SK-N-DZ (cell line): ENCODE measurements at places on chromosomes 5 and 9.

DNA sequence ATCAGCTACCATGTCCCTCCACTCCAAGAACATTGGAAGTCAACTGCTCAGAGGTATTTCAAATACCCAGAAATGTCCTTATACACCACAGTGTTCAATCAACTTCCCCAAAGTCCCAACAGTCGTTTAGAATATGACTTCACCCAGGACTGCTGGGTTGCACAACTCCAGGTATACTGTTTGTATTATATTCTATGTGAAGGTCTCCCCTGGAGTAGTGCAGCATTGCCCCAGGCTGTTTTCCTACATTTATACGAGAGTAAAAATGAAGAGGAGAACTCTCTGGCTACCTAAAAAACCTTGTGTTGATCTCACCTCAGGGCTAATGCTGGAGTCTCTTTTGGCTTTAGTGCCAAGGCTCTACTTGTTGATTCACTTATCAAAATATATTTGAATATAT, 183.6 kb upstream of the MAP3K1 start:
- DNase-seq = no peak

GRCh38 chr5:51072937-51073336, 310.3 kb upstream of the ISL1 start:
- no peak for DNase-seq

DNA sequence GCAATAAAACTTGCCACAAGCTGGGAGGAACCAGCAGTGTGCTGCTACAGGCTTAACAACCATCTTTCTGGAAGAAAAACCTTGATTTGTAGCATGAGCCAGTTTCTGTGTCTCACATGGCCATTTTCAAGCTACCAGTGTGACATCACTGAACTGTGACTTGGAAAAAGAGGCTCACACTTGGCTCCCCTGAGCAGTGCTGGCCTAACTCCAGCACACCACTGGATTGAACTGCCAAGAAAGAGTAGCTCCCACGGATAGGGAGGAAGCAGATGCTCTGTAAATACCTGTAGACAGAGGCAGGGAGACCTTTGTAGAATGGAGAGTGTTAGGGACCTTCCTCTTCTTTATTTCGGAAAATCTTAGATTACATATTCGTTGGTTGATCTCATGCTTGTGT, 197.9 kb downstream of the SH3GL2 start:
- no peak for DNase-seq

DNA sequence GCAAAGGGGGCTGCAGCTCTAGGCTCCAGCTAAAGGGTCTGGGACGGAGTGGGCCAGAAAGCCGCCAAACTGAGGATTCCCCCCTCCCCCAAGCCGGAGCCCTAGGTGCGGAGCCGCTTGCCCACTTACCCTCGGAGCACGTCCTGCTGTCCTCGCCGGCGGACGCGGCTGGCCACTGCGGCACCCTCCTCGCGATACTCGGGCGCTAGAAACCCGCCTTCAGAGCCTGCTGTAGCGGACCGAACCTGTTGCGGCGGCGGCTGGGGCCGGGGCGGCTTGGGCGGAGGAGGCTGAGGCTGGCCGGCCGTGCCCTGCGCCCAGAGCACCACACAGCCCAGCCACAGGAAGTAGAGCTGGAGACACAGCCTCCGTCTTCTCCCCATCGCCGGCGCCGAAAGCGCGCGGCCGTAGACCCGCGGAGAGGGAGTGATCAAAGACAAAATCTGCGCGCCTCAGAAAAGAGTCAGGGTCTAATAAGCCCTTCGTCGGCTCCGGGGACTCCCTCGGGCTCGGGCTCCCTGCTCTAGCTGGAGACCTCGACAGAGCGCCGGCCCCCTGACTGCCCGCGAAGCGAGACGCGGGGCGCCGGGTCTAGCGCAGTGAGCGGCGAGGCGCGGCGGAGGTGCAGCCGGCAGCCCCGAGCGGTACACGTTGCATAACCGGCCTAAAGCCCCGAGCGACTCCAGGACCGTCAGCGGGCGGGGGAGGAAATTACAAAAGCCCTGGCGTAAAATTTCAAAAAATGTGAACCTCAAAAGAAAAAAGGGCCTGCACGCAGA, 635 bp downstream of the FBN2 start:
- DNase-seq = peak; percentile 38

DNA sequence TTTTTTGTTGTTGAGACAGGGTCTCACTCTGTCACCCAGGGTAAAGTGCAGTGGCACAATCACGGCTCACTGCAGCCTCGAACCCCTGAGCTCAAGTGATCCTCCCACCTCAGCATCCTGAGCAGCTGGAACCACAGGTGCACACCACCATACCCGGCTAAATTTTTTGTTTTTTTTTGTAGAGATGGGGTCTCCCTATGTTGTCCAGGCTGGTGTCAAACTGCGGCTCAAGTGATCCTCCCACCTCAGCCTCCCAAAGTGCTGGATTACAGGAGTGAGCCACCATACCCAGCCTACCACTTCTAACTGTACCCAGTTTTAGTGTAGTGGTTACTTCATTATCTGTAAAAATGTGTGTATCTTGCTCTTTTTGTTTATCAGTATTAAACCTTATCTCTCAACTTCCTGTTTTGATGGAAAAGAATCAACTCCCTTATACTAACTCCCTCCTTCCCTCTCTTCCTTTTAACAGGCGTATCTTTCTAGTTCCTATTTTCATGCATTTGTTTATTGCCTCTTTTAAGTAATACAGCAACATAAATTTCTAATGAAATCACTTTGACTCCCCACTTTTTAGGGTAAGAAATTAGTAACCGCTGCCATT, 33.1 kb downstream of the GRAMD2B start:
- no peak for DNase-seq

- DNase-seq = no peak
These were observed 150.8 kb upstream of the PHYKPL start for GRCh38 chr5:178383301-178383918.

DNA sequence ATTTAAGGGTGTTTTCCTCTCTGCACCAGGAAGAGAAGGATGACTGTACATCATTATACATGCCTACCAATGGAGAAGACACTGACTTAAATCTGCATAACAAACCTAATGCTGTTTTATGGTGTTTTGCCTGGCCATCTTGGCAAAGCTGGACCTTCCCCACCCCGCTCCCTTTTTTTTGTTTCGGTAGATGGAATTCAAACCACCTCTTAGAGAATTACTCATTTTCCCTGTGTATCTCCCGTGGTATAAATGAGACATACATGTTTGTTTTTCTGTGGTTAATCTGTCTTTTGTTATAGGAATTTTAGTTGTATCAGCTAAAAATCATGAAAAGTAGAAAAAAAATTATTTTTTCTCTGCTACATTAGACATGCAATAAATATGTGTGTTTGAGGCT, 28.8 kb downstream of the IL12B start:
- no peak for DNase-seq

GRCh38 chr5:101346447-101346846, 443.4 kb upstream of the ST8SIA4 start:
- no peak for DNase-seq

GRCh38 chr5:60639544-60639943, 60.4 kb downstream of the DEPDC1B start:
- no peak for DNase-seq

DNA sequence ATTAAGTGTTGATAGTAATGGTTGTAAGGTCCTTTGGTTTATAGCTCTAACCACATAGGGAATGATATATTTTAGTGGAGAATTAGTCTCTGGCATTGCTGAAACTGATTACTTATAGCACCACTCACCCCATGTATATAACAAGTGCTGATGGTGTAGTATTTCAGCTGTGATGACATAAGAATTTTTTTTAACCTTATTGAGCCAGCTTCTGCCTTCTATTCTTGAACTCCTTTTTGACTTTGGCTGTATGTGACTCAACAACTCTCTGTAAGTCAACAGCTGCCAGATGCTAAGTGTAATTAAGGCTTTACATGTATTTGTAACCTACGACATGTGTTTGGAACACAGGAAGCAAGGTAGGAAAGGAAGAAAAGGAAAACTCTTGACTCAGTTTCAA, 929.6 kb upstream of the WWC1 start:
- DNase-seq = no peak

DNA sequence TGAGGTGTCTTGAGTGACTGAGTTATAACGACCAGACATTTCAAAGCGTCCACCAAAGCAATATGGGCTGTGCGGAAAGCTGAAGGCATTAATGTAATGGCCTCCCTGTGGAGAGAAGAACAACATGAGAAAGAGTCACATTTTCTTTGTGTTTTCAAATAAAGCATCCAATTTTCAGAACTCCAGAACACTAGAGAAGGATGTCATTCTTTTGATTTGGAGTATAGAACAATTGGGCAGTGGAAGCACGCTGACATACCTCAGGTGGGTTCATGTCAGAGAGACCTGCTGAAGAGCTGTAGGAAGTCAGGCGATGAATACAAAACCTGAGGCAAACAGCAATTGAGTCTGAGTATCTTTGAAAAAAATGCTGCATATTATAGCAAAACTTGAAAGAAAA, 556.5 kb downstream of the GABRG2 start:
- no peak for DNase-seq

GRCh38 chr9:120936011-120936763, 9.6 kb upstream of the TRAF1 start:
- DNase-seq = peak; percentile 79

DNA sequence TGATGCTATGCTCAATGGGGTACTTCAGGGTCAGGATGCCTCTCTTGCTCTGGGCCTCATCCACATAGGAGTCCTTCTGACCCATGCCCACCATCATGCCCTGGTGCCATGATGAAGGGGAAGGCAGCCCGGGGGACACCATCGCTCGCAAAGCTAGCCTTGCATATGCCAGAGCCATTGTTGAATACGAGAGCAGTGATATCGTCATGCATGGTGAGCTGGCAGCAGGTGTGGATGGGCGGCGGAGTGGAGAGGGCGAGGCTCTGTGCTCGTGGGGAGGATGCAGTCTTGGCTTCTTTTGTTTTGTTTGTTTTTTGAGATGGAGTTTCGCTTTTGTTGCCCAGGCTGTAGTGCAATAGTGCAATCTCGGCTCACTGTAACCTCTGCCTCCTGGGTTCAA, 17.2 kb upstream of the SPZ1 start:
- DNase-seq = no peak

- no peak for DNase-seq
These were observed 6.6 kb downstream of the CWC27 start for GRCh38 chr5:64775291-64775690.

GRCh38 chr9:113587471-113588031, 124.0 kb downstream of the RGS3 start:
- peak; percentile 25 for DNase-seq

- no peak for DNase-seq
These were observed at the start of gene TRAF1 for GRCh38 chr9:120926397-120926928. TSS of gene TRAF1 (minus strand) at chr9:120926796. CDS start at chr9:120926075, 721 bp downstream.

DNA sequence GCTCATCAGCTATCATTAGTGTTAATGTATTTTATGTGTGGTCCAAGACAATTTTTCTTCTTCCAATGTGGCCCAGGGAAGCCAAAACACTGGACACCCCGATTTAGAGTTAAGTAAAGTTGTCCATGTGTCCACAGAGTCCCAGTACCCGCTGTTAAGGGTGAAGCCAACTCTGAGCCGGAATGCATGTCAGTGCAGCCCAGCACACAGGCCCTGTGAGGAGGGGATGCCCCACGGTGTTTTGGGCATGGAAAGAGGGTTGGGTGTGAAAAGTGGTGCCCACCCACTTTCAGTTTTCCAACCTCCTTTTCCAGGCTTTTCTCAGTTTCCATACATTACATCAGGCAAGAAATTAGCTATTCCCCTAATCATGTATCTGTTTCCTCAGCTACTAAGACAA, 24.4 kb downstream of the SHC3 start:
- DNase-seq = no peak

GRCh38 chr5:69049151-69049550, 44.7 kb upstream of the SLC30A5 start:
- DNase-seq = no peak

DNA sequence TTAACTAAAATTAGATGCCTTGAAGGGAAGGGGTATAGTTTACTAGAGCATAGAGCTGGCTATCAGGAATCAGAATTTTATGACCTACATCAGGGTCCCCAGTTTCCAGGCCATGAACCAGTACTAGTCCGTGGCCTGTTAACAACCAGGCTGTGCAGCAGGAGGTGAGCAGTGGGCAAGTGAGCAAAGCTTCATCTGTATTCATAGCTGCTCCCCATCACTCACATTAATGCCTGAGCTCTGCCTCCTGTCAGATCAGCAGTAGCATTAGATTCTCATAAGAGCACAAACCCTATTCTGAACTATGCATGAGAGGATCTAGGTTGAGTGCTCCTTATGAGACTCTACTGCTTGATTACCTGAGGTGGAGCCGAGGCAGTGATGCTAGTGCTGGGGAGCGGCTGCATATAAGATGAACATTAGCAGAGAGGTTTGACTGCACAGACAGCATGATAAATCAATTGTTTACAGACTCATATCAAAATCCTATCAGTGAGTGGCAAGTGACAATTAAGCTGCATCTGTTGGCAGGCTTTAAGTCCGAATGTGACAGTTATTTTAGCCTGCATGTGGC, 44.6 kb downstream of the TAF11L14 start:
- DNase-seq = no peak

- no peak for DNase-seq
These were observed 121.7 kb downstream of the ADAMTS6 start for GRCh38 chr5:65359981-65360380.

- no peak for DNase-seq
These were observed 18.2 kb upstream of the TXNDC8 start for GRCh38 chr9:110355911-110356310.

DNA sequence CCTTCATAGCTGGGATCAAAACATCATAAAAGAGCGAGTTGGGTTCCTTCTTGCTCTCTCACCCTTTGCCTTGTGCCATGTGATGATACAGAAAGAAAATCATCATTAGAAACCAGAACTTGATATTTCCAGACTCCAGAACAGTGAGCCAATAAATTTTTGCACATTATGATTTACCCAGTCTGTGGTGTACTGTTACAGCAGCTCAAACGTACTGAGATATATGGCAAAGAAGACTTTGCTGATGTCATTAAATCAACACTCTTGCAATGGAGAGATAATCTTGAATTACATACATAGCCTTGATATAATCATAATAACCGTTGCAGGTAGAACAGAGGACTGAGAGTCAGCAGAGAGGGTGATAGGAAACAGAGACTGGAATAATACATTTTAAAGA, 1271.6 kb downstream of the CDH12 start:
- DNase-seq = no peak

- DNase-seq = no peak
These were observed 924.3 kb upstream of the CDH10 start for GRCh38 chr5:25568989-25569625.

DNA sequence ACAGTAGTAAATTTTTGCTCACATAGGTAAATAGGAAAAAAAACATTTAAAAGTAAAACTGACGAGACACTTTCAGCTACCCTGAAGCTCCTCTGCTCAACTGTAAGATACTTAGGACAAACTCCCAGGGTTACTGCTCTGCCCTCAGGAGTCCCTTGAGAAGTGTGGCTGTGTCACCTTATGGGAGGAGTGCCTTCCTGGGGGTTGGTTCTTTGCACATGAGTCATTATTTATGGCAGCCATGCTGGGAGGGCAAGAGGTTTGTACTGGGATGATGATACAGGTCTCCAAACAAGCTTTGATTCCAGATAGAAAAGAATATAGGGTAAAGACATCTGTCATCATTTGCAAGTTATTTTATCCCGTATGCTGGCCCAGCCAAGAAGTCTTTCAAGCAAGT, 45.9 kb downstream of the TTC1 start:
- no peak for DNase-seq
